Naive thymus-derived CD8-positive, alpha-beta T cell (primary cell): ENCODE measurements at places on chromosomes 12 and 14.

DNA sequence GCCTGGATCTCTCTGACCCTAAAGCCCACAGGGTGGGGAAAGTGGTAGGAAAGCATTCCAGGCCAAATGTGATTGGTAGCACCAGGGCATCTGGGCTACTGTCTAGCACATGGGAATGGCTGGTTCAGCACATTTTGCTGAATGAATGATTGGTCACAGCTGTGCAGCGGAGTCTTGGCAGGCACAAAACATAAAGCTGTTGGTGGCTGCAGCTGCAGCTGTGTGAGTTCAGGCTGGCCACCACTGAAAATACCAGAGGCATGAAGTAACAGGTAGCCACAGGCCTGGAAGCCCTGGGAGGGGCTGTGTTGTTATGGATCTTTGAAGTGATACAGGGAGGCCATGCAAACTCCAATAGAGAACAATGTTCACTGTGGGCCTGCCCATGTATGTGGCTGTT is 72.7 kb downstream of the MYRFL start:
- DNase-seq = no peak

- DNase-seq = no peak
These were observed 17.1 kb upstream of the HSP90B1 start for GRCh38 chr12:103913100-103913499.

DNA sequence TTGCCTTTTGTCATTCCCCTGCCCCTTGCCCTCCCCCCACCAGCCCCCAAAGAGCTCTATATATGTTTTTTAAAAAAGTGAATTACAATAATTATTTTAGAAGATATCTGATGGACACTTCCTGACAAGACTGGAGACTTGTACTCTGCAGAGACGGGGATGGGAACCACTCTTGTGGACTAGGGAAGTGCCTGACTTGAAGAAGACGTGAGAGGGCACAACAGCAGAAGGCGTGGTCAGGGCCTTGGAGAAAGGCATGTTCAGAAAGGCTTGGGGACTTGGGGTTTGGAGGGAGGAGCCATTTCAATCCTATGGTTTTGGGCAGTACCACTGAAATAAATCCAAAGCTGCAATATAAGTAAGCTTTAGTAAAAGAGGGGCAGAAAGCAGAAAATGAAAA is 154.7 kb downstream of the APAF1 start:
- no peak for DNase-seq

GRCh38 chr12:61894168-61894567 is 366.0 kb upstream of the USP15 start:
- DNase-seq = no peak

- DNase-seq = no peak
These were observed 429.0 kb upstream of the FBXO33 start for GRCh38 chr14:39861229-39861600.

DNA sequence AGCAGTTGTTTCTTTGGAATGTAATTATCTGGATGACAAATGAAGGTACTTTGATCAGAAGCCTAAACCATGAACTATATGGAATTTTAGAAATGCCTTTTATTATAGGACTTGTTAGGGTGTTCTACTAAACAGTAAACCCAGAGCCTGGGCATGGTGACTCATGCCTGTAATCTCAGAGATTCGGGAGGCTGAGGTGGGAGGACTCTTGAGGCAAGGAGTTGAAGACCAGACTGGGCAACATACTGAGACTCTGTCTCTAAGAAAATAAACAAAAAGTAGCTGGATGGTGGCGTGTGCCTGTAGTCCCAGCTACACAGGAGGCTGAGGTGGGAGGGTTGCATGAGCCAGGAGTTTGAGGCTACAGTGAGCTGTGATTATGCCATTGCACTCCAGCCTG is 23.9 kb downstream of the PALS1 start:
- no peak for DNase-seq

DNA sequence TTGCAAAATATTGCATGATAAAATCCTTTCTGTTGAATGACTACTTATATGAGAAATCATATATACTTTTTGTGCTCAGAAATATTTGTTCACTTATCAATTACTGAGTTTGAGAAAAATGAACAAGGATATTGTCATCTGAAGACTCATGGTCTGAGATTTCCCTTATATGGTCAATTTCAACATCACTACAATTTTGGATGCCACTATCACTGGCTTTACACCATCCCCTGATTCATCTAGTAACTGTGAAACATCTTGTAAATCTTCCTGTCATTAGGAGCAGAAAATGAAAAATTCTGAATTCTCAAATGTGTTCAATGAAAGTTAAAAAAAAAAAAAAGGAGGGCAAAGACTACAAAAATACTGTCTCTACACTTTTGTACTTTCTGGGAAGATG is 21.8 kb upstream of the GXYLT1 start:
- no peak for DNase-seq

DNA sequence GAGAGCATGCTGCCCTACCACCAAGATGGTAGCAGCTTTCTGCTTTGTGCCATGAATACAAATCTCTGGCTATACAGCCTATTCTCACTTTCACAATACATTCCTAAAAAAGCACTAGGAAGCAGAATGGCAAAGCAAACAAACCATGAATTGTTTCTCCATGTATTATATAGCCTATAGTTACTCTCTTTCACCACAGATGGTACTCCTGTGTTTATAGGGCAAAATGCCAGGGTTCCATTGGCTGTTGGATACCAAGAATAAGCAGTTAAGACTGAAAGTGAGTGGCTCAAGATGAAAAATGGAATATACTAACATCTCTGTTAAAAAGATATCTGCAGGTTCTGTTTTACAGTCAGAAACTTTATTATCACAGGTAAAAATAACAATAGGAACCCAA is 11.1 kb downstream of the ARF3 start:
- no peak for DNase-seq

GRCh38 chr14:71415404-71415690 is 508.1 kb downstream of the PCNX1 start:
- DNase-seq = no peak

DNA sequence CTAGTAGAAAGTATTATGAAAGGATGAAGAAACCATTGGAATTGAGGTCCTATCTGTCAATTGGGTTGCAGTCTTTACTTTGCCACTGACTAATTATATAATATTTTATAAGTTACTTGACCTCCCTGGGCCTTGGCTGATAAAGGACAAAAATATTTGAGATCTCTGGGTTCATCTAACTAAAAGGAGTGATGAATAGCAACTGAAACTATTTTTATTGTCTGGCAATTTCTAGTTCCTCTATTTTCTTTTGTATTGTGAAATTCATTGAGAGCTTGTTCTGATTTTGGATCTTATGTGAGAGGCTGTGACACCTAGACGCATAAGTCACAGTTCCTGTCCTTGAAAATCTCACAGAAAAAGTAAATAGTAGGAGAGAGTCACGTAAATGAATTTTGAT is 415.7 kb upstream of the ATP2B1 start:
- no peak for DNase-seq

- DNase-seq = no peak
These were observed 7.4 kb downstream of the CIT start for GRCh38 chr12:119869720-119870119.

DNA sequence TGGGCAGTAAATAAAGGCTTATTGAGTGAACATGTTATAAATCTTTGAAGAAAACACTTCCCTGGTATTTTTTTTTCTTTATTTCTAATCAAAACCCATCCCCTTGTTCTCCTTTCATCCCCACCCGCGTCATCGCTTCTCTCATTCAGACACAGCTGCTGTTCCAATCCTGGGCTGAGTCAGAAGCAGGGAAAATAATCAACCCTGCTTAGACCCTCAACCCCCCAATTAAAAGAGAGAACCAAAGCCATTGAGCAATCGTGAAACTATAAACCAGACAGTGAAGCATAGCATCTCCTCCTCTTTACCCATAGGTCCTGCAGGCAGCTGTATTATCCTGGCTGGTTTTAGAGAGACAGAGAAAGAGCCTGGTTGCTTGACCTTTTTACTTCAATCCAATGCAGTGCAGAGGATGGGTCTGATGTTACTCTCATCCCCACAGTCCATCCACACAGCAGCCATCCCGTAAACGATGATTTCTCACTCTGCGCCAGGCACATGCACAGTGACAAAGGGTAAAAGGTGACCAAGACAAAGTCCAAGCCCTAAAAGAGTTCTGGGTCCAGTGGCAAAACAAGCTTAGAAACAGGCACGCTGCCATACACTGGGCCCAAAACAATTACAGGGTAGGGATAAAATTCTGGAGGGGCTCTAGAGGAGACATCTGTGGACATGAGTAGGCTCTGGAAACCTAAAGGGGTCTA is 238.3 kb downstream of the GALC start:
- DNase-seq = no peak

GRCh38 chr12:118287728-118288127 is 85.0 kb downstream of the TAOK3 start:
- no peak for DNase-seq

GRCh38 chr12:57607958-57608663 is 3.1 kb upstream of the ARHGEF25 start:
- no peak for DNase-seq
